ENCODE measurements at places on chromosomes 7 and 10. TPM values are rescaled to one million over a fixed set of nuclear protein-coding genes. Genes with fewer than 3 reads are reported as not detected.
A peak's percentile ranks its signal among the peaks of the same experiment; 100 is the strongest.

DNA sequence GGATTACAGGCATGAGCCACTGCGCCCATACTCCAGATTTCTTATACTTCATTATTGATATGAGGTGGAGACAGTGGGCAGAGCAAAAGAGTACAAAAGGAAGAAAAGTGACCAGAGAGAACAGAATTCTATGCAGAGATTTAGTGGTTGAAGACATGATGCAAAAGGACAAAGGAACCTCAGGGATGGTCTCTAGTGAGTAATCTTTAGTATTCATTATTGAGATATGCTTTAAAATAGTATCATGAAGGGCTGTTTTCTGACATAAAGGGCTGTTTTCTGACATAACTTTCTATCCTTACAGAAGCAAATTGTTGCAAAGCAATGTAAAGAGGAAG, 81.2 kb upstream of the OIT3 start:
- H3K27ac ChIP-seq: peak overlapping the region; percentile 88
- DNase-seq: no peak
- no peaks in the 10 kb centered on the region for H3K27me3 ChIP-seq
- no peak overlapping the region for H3K4me3 ChIP-seq

Gene AS3MT
- 2.7 TPM for total RNA-seq

GRCh38 chr7:37259319-37259821, 189.3 kb downstream of the ELMO1 start:
- H3K27ac ChIP-seq: no peak overlapping the region
- peaks cover 8% of the 10 kb centered on the region for H3K27me3 ChIP-seq
- H3K4me1 ChIP-seq: no peaks in the 10 kb centered on the region
- DNase-seq: no peak
- H3K36me3 ChIP-seq: no peaks in the 10 kb centered on the region
- H3K4me3 ChIP-seq: no peak overlapping the region

DNA sequence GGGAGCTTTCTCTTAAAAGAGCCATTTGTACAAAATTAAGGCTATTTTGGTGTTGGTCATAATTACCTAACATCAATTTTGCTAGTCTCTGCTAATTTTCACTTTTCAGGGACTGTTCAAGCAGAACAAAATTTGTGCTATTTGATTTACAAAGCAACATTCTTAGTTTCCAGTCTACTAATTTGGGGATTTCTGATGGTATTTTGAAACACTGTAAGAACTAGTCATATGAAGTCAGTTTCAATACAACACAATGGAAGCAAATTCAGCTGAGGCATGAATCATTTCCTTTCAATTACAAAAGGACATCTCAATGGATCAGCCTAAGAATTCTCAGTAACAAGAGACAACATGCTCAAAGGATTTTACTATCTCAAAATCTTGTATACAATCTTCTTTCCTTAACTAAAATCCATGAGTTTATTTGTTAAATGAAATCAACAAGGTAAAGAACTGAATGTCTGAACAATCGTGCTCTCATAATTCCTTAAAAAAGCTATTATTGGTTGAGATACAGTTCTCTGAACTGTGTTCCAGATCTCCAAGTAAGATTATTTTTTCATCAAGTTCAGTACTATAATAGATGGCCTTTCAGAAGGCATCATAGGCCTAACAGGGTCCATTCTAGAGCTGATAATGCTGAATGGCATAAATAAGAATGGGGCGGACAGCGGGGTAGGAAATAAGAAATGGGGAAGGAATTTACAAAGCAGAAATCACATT, 144.6 kb downstream of the NRCAM start:
- H3K27ac ChIP-seq: peak overlapping the region; percentile 90
- H3K36me3 ChIP-seq: no peaks in the 10 kb centered on the region
- no peak overlapping the region for H3K4me3 ChIP-seq
- no peaks in the 10 kb centered on the region for H3K27me3 ChIP-seq

Gene MOGAT3
- total RNA-seq: not detected

DNA sequence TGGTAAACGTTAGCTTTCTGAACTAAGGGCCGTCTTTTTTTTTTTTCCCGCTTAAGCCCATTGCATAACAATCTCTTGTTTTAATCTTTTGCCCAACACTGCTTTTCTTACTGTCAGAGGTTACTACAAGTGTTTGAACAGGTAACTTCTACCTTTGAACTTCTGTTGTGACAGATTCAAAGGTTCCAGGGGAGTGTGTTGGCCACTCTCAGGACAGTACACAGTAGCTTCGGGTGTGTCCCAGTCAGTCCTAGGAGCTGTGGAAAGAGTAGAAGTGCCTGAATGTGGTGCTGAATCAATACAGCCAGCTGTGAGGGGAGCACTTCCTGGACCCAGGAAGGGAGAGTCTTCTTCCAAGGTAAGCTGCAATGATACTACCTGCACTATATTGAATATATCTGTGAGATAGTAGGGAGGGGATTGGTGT, at the start of gene ACSL5:
Gene ACSL5 (plus strand): TSS at position 205 of the 427 bp plus-strand sequence. CDS start 20,831 bp downstream, outside the sequence.
- H3K4me1 ChIP-seq: peaks cover 12% of the 10 kb centered on the region
- no peaks in the 10 kb centered on the region for H3K27me3 ChIP-seq
- H3K4me3 ChIP-seq: no peak within 1 kb of the TSS
- no peaks in the 10 kb centered on the region for H3K36me3 ChIP-seq

Gene SUPV3L1
- 27.3 TPM for total RNA-seq

GRCh38 chr10:89043052-89043451, 52.5 kb downstream of the FAS start:
- no peaks in the 10 kb centered on the region for H3K36me3 ChIP-seq
- no peak overlapping the region for H3K4me3 ChIP-seq
- no peaks in the 10 kb centered on the region for H3K4me1 ChIP-seq
- DNase-seq: no peak
- H3K27ac ChIP-seq: no peak overlapping the region
- H3K27me3 ChIP-seq: peaks cover 55% of the 10 kb centered on the region

DNA sequence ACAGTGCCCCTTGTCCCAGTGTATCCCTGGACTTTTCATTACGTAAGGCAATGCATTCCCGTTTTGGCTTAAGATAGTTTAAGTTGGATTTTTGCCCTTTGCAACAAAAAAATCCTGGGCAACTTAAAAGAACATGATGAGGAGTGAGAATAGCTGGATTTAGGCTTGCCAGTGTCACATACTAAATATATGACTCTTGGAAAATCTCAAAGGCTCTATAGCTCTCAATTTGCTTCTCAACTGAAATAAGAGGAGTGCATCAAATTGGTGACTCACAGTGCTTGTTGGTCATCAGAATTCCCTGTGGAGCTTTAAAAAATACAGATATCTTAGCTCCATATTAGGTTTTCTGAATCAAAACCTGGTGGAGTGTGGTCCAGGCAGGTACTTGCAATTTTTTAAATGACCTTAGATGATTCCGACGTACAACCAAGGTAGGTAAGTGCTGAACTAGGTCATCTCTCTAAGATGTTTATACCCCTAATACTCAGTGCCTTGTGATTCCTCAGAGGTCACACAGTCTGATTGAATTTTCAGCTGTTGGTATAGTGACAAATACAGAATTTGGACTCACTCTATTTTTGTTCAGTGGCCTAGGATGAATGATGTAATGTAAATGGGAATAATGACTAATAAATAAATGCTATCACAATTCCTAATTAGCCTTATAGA, 33.9 kb upstream of the ORC5 start:
- DNase-seq: no peak
- no peaks in the 10 kb centered on the region for H3K36me3 ChIP-seq
- H3K4me1 ChIP-seq: no peaks in the 10 kb centered on the region
- H3K27me3 ChIP-seq: peaks cover 40% of the 10 kb centered on the region
- H3K27ac ChIP-seq: no peak overlapping the region
- no peak overlapping the region for H3K4me3 ChIP-seq

- H3K4me3 ChIP-seq: no peak overlapping the region
- H3K36me3 ChIP-seq: no peaks in the 10 kb centered on the region
- H3K27me3 ChIP-seq: no peaks in the 10 kb centered on the region
- H3K27ac ChIP-seq: no peak overlapping the region
- no peak for DNase-seq
Observed at GRCh38 chr7:141158561-141158960, 84.7 kb downstream of the TMEM178B start.

GRCh38 chr10:122911889-122912484, 1.6 kb downstream of the FAM24A start:
- DNase-seq: peak; percentile 85
- no peaks in the 10 kb centered on the region for H3K36me3 ChIP-seq
- no peak overlapping the region for H3K4me3 ChIP-seq
- H3K27ac ChIP-seq: no peak overlapping the region
- no peaks in the 10 kb centered on the region for H3K4me1 ChIP-seq

DNA sequence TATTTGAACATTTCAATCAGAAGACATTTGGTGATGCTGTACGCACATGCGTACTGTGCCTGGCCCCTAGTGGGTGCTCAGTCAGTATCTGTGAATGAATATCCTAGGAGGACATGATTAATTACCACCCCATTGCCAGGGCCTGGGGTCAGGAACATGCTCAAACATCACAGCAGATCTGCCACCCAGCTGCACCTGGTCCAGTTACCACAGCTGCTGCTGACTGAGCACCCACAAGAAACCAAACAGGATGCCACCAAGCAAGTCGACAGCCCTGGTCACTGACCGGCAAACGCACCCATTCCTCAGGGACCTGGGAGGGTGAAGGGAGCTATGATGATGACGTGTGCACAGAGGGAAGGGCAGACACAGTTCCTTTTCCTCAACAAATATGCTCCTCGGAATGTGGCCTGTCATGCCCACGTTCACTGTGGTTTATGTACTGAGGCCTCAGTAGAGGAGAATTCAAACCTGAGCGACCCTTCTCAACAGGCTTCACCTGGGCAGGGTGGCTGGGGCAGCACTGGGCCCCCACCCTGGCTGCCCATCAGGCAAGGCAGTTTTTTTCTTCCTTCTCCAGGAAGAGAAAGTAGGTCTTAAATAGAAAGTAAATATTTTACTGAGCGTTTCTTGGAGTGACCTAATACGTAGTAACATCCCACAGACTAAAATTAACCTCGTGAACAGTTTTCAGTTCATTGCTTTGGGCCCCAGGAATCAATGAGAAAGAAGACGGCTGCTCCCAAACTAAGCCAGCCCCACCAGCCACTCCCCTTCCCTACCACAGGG, 13.4 kb downstream of the CTBP2 start:
- no peaks in the 10 kb centered on the region for H3K27me3 ChIP-seq
- H3K4me3 ChIP-seq: no peak overlapping the region
- DNase-seq: no peak
- H3K36me3 ChIP-seq: peaks cover 4% of the 10 kb centered on the region
- peaks cover 74% of the 10 kb centered on the region for H3K4me1 ChIP-seq

DNA sequence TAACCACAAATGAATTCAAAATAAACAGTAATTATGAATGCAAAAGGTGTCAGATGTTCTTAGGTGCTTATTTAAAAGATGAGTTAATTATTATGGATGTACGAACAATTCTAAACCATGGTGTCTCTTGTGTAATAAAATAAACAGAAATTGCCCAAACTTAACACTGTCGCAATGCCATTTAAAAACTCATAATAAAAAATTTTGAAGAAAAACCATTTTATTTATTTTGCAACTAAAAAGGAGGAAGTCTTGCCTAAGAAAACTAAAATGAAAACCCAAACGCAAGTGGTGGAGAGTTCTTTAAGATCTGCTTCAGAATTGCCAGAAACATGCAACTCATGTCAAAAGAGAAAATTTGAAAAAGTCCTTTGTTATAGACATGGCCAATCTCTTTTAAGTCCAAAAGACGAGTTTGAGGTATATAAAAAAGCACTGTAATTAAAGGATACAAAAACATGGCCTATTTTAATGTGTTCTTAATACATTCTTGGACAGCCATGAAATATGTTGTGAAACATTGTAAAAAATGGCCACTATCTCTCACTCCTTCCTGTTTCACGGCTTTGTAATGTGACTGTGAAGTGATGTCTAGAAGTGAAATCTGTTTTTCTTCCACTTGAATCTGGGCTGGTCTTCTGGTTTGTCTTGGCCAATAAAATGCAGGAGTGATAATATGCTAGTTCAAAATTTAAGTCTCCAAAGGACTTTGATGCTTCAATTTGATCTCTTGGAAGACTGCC, 322.9 kb downstream of the PRPF18 start:
- no peak for DNase-seq
- no peak overlapping the region for H3K4me3 ChIP-seq
- peaks cover 49% of the 10 kb centered on the region for H3K36me3 ChIP-seq
- peaks cover 41% of the 10 kb centered on the region for H3K4me1 ChIP-seq
- peak overlapping the region; percentile 53 for H3K27ac ChIP-seq

Gene CALHM3
- total RNA-seq: not detected

- DNase-seq: no peak
- no peaks in the 10 kb centered on the region for H3K27me3 ChIP-seq
- H3K4me3 ChIP-seq: no peak overlapping the region
- no peak overlapping the region for H3K27ac ChIP-seq
- H3K4me1 ChIP-seq: peaks cover 14% of the 10 kb centered on the region
Observed at GRCh38 chr7:81583090-81583489, 186.8 kb downstream of the HGF start.

DNA sequence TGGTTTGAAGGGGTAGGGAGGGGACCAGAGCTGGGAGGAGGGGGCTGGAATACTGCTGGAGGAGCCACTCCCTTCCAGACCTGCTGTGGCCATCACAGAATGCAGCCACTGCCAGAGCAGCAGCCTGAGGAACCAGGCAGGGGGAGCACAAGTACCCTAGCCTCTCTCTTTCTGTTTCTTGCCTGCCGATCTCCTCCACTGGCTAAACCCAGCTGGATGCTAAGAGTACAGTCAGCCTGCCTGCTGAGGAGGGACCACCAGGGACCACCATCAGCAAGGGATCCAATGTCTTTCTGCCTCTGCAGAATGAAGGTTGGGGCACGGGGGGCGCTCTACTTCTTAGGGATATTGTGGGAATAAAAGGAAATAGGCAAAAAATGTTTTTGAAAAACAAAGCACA, 4.7 kb downstream of the BLVRA start:
- no peak overlapping the region for H3K4me3 ChIP-seq
- H3K27me3 ChIP-seq: peaks cover 12% of the 10 kb centered on the region
- no peaks in the 10 kb centered on the region for H3K36me3 ChIP-seq
- no peak overlapping the region for H3K27ac ChIP-seq
- DNase-seq: peak; percentile 66

DNA sequence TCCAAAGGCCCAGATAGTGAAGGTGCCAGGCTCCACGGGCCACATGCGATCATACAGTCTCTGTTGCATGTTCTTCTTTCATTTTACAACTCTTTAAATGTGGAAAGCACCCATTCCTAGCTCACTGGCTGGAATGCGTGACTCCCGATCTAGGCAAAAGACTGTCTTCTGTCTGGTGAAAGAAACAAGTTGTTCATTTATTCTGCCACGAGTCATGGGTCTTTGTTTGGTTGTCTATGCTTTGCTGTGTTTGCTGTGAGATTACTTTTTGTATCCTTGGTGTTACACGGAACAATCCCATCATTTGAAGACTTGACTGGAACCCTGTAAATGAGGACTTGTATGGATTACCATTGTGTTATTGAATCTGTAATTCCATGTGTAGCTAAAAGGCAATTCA, 41.9 kb downstream of the NPVF start:
- H3K27me3 ChIP-seq: peaks cover 12% of the 10 kb centered on the region
- H3K4me1 ChIP-seq: no peaks in the 10 kb centered on the region
- DNase-seq: no peak
- H3K4me3 ChIP-seq: no peak overlapping the region
- H3K27ac ChIP-seq: no peak overlapping the region
- H3K36me3 ChIP-seq: no peaks in the 10 kb centered on the region

Data from osteocyte (in vitro differentiated cells).